ENCODE measurements at places on chromosomes 1 and 21.

DNA sequence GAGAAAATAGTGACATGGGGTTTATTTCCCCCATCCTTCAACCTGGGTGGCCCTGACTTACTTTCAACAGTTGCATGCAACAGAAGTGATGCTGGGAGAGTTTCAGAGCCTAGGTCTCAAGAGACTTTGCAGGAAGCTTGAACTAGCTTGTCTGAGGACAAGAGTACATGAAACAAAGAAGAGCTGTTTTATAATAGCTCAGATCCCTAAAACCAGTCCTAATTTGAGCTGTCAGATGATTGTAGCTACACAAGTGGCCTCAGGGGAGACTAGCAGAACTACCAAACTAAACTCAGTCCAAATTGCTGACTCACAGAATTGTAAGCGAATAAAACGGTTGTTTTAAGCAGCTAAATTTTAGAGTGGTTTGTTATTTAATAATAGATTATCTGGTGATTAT lies 17.1 kb downstream of the RC3H1 start:
- DNase-seq, result no peak

DNA sequence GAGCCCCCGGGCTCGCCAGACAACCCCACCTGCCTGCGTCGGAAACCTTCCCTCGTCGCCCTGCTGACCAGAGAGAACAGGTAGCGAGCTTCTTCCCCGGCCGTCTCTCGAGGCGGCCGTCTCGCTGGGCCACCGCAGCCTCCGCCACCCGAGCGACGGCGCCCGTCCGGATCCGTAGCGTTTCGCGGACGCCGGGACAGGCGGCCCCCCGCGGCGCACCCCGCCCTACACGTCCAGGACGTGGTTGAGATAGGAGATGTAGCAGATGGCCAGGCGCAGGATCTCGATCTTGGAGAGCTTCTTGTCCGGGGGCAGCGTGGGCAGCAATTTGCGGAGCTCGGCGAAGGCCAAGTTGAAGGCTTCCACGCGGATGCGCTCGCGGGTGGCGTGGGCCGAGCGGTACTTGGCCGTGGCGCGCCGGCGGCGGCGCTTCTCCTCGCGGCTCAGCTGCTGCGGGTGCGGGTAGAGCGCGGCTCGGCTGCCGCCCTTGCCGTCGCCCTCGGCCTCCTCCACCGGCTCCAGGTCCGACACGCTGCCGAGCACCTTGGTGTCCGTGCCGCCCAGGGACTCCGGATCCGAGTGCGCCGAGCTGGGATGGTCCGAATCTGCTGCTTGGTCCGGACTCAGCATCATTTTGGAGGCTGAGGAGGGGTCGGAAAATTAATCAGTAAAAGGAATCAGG lies 3.0 kb downstream of the NHLH2 start:
- DNase-seq, result no peak

DNA sequence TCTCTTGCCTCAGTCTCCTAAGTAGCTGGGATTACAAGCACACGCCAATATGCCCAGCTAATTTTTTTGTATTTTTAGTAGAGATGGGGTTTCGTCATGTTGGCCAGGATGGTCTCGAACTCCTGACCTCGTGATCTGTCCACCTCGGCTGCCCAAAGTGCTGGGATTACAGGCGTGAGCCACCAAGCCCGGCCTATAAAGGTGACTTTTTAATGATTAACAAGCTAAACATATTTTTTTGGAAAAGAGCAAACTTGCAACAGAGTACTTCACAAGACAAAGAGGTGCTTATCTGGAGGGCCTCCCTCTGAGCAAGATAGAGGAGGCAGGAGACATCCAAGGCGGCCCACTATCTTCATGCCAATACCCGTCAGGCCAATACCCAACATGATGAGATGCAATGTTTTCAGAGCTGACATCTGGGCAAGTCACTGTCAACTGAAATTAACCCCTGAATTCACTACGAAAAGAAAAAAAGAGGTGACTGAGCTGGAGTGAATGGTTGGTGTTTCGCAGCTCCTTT lies 10.5 kb downstream of the BCAR3 start:
- peak; percentile 40 for DNase-seq

DNA sequence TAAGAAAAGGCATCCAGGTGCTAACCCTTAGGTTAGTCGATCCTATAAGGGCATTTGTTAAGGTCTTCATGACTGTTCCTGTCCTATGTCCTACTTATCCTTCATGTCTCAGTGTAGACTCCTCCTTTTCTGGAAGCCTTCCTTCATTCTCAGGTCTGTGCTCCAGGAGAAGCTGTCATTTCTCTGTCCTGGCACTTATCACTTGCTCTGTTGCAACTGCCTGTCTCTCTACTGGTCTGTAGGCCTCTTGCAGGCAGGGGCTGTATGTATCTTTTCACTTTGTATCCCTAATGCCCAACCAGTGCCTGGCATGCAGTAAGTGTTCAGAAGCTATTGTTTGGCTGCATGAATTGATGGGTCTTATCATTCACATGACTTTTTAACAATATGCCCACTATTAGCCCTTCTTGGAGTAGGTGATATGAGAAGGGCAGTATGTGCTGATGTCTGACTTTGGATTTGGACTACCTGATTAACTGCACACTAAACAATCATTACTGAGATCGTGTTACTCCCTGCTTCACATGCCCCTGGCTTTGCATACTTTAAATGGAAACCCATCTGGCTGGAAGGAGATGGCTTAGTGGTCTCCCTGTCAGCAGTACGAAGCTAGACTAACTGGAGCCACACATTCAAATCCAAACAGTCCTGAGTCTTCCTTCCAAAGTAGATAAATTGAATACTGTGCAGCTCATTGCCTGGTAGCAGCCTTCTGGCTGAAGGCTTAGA lies 88.8 kb downstream of the RGL1 start:
- DNase-seq, result no peak

- peak; percentile 78 for DNase-seq
Observed at GRCh38 chr1:230809256-230809990, 58.9 kb downstream of the C1orf198 start.

DNA sequence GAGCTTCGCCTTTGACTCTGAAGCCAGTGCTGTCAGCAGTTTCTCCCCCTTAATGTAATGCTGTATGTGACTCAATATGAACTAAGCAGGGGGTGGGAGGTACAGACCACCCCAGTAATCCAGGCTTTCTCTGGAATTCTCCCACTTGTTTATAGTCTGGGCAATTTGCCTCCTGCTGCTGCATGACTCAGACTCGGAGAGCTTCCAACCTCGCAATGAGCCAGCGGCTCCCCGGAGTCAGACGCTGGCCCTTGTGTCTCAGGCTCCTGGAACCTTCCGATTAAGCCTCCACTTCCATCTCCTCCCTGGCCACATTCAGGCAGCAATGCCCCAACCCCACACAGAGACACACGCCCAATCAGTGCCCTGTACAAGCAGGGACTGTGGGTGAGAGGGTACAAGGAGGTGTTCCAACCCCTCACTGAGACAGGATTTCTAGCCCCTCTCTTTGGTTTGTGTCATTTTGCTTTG lies 471.7 kb upstream of the VAMP3 start:
- DNase-seq, result no peak

GRCh38 chr1:103945774-103946173 lies 196.1 kb downstream of the AMY1C start:
- no peak for DNase-seq

- DNase-seq, result no peak
Observed at GRCh38 chr1:3905953-3906671, 6.0 kb upstream of the C1orf174 start.

DNA sequence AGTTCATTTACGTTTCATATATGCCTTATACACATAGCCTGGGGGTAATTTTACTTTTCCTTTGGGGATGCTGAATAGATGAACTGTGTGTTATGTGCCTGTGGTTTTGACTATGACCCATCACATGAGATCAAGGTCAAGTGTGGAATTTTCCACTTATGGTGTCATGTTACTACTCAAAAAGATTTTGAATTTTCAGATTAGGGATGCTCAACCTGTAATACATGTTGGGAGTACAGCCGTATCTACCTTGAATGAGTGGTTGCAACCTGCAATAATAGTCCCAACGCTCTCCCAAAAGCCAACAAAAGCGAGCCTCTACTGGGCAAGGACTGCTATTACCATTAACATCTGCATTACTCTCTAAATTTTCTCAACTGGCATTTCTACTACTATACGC lies 68.5 kb upstream of the SDC3 start:
- no peak for DNase-seq

- DNase-seq, result no peak
Observed at GRCh38 chr1:240178366-240178765, 86.7 kb downstream of the FMN2 start.

GRCh38 chr21:42105476-42106315 lies 34.6 kb downstream of the UMODL1 start:
- DNase-seq, result no peak

DNA sequence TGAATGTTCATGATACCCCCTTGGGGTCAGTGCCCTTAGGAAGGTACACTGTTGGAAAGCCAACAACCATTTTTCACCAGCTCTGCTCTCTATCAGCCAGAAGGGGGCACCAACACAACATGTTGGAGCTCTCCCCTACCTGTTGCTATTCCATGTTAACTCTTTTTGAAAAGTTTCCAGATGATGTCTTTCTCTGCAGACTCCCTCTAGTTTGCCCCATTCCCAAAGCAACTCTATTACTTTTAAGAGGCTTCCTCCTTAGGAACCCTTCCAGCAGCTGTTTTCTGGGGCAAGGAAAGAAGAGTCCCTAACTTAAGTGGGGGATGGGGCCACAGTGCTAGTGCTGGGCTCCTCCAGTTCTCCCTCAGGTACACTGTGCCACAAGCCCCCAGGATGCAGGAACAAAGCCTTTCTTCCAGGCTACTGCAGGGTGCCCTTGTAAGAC lies 22.9 kb upstream of the NDC1 start:
- DNase-seq, result no peak

GRCh38 chr1:54375712-54376429 lies 30.3 kb downstream of the SSBP3 start:
- no peak for DNase-seq

- DNase-seq, result no peak
Observed at GRCh38 chr1:81325397-81325796, 475.3 kb upstream of the ADGRL2 start.

- DNase-seq, result no peak
Observed at GRCh38 chr1:155008015-155008941, 5.7 kb downstream of the ZBTB7B start.

GRCh38 chr1:114609826-114610225 lies 28.4 kb upstream of the BCAS2 start:
- DNase-seq, result no peak

- DNase-seq, result no peak
Observed at GRCh38 chr1:153350321-153350957, 1.8 kb upstream of the PGLYRP4 start.

GRCh38 chr1:212428496-212428895 lies 4.2 kb upstream of the NENF start:
- no peak for DNase-seq

DNA sequence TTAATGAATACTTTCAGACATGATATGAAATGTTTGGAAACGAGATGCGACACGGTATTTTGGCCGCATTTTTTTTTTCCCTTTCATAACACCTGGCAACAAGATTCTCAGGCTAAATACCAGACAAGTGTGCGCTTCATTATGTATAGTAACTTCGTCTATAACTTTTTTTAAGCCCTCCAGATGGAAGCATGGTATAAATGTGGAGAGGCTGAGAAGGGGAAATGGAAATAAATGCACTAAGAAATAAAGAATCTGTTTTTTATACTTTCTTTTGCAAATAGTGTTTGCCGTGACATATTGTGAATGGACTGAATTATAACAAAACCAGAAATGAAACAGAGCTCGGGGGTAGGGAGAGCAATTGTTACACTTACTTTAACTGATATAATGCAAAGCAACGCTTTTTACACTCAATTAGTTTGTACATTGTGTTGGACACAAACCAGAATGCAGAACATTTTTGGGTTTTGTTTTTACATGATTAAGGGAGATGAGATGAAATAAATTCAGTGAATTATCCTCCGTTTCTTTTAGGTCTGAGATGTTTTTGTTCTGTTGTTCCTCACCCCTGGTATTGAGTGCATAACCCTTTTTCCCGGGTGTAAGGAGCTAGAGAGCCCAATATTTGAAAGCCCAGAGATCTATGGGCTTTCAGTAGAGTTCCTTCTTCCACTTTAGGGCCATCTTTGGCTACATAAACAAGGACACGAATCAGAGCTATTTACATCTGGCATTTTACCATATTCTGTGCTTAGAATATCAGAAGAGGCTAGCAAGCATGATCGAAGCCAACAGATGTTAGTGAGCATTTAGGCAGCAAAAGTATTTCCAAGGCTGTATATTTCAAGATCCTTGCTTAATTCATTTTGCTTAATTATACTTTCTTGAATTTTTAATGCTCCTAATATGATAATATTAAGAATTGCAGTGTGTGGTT lies 478.0 kb downstream of the CAMTA1 start:
- no peak for DNase-seq

DNA sequence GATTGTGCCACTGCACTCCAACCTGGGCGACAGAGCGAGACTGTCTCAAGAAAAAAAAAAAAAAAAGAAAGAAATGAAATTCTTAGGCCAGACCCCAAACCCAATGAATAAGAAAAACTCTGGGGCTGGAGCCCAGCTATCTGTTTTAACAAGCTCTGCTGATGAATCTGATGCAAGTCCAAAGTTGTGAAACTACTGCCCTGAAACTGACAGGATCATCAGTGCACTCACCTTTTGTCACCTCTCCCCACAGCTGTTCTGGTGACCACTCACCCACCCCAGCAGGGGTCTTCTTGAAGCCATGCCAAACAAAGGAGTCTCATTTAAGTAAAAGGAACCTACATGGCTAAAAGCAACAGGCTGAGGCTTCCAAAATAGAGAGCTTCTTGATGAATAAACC lies 8.4 kb downstream of the PABPC4 start:
- no peak for DNase-seq

DNA sequence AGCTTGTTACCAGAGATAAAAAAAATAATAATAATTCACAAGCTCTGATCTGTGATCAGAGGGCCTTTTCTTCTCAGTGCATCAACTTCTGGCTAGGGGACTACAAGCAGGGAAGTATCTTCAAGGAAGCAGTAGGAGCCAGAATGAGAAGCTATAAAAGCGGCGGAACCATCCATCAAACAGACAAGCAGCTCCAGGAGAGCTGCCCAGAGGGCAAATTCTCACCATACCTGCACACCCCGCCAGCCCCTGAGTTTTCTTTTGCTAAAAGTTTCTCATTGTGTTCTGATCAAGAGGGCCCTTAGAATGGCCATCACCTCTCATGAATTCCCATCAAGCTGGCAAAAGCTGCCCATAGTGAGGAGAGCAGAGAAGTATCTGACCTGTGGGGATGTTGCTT lies 99.4 kb downstream of the SMYD2 start:
- DNase-seq, result no peak

DNA sequence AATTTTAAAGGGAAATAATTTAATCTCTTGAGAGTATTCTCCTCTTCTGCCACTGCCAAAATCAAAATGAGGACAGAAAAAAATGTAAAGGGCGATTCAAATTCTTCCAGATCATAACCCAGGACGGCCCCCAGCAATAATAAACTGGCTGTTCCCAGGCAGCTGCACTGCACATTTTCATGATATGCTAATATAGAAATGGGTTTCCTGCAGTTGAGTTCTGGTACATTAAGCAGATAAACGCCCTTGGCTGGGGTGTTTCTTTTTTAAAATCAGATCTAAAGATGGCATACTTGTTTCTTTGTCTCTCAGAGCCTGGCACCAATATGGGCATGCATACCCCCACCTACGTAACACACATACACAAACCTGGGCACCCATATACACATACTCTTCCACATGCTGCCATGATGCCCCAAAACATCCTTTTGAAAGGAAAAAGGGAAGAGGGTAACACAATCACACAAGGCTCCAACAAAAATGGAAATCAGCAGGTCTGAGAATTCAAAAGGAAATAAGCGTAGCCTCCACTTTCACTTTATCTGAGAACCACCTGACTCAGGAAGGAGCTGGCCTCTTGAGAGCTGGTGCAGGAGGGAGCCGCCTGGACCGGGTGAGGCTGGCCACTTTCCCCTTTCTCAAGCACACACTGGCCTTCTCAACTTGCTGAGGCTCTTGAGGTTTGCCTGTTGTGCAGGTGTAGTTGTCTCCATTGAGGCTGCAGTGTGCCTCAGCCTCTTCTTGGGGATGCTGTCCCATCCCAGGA lies 653.4 kb downstream of the KIF26B start:
- no peak for DNase-seq
